Dermis blood vessel endothelial cell (primary cell): ENCODE measurements at places on chromosomes 1 and 21.
A peak's percentile ranks its signal among the peaks of the same experiment; 100 is the strongest.

DNA sequence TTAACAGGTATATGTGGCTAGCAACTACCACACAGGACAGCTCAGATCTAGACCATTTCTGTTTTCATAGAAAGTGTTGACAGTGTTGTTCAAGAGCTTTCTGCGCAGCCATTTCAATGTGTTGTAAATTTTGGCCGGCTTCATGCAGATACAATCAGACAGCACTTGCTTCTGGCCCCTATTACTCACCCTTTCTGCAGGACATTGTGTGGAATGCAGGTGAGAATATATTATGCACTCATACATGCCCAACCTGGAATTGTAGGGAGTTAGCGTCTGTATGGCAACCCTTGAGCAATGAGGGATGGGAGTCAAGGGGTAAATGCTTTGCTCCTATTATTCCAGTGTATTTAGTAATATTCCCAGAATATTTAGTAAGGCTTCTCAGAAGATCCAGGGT, 180.9 kb upstream of the PLXNA2 start:
- no peak for DNase-seq

- DNase-seq, result no peak
Observed at GRCh38 chr1:239363930-239364329, 22.4 kb upstream of the CHRM3 start.

DNA sequence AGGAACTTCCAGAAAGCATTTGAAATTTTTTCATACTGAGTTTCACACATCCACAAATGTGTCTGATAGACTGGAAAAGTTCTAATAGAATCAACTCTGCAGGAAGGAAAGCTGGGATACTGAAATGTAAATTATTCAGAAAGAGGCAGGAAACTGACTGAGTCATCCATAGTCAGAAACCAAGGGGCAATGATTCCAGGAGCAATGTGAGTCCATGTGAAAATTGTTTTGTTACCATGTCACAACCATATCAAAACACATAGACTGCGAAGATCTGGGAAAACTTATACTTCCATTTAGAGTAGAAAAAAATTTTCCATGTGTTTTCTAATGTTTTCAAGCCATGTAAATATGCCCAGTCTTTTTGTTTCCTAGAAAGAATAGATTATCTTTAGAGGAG, 142.3 kb upstream of the TMPRSS15 start:
- DNase-seq, result no peak

GRCh38 chr1:58246549-58246948, 300.0 kb downstream of the OMA1 start:
- no peak for DNase-seq

DNA sequence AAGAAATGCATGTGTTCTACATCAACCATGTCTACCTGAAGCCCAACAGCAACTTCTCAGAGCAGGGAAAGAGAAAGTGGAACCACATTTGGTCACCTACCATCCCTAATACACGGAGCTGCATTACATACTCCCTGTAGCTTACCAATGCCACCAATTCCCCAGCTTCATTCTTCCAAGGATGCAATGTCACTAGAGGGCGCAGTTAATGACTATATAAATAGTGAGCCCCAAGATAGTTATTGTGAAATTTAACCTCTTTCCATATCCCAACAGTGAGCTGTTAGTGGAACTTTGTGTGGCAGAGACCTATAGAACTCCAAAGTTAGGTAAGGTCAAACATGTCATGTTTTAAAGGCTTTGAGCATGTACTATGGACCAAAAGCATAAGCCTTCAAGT, 618.3 kb downstream of the SMYD3 start:
- peak; percentile 68 for DNase-seq

DNA sequence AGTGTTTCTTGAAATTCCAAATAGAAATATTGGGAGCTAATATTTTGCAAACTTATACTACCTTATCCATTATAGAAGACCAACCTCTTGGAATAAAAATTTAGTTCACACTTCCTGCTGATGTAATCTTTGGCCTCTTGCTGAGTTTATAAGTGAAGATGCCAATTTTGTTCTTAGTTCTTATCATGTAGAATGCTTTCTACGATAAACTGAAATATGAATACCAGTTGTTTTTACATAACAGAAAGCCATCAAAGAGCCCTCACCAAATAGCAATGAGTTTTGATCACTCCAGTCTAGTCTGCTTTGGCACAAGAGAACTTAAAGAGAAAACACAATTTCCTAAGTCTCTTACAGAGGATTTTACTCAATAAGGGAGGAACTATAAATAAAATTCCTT, 89.5 kb downstream of the DENND1B start:
- DNase-seq, result no peak

DNA sequence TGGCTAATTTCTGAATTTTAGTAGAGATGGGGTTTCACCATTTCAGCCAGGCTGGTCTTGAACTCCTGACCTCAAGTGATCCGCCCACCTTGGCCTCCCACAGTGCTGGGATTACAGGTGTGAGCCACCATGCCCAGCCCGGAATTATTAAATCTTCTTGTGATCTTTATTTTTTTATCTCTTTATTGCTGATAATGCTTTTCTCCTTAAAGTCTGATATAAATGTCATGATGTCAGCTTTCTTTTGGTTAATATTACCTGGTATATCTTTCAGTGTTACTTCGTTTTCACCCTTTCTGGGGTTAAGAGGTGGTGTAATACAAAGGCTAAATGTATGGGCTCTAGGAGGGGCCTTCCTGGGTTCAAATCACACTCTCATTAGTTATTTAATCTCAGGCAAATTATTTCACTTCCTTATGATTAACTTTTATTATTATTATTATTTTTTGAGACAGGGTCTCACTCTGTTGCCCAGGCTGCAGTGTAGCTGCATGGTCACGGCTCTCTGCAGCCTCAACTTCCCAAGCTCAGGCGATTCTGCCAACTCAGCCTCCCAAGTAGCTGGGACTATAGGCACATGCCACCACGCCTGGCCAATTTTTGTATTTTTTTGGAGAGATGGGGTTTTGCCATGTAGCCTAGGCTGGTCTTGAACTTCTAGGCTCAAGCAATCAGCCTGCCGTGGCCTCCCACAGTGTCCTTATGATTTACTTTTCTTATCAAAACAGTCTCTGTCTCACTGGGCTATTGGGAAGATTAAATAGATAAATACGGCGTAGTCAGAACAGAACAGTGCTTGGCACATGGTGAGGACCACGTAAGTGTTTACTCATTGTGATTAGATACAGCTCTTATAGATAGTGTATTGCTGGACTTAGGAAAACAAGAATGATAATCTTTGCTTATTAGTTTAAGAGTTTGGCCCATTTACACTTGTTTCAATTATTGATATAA, 216.5 kb downstream of the URB2 start:
- DNase-seq, result no peak

DNA sequence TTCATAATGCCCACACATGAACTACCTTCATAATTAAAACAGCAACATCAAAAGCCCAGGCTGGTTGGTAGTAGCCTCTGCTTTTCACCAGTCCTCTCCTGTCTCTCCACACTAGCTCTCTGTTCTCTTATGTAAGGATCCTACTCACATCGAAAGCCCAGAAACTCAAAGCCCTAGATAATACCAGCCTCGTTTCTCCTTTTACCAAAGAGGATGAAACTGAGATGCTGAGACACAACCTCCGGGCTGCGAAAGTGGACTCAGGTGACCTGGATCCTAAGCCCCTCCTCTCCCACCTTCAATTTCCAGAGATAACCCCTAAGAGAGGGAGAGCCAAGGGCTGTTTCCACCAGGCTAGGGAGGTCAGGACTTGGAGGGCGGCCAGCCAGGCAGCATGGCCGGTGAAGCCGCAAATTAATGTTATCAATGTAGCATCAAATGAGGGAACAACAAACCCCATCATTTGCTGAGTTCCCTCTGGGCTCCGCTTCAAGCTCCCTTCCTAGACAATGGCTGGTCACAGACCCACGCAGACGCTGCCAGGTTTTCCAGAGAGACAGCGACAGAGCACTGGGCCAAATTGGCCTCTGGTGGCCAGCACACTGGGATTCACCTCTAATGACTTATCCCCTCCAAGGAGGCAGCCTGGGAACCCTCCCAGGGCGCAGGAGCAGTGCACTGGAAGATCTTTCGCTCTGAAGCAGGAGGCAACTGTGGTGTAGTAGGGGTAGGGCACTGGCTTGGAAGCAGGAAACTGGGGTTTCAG, 20.7 kb upstream of the STMN1 start:
- no peak for DNase-seq

GRCh38 chr1:65267683-65268082, 41.7 kb upstream of the DNAJC6 start:
- no peak for DNase-seq

DNA sequence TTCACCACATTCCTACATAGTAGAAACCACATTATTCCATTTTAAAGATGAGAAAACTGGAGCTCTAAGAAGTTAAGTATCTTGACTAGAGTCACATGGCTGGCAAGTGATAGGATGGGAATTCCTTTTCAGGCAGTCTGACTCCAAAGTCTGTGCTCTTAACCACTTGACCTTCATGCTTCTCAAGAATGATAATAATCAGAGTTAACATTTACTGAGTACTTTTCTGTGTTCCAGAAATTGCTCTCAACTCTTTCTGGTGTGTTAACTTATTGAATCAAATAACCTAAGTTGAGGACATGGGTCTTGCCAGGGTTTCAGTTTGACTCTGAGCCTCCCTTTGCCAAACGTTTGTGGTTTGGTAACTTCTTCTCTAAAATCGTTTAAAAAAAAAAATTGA, 169.4 kb downstream of the RASAL2 start:
- DNase-seq, result no peak

DNA sequence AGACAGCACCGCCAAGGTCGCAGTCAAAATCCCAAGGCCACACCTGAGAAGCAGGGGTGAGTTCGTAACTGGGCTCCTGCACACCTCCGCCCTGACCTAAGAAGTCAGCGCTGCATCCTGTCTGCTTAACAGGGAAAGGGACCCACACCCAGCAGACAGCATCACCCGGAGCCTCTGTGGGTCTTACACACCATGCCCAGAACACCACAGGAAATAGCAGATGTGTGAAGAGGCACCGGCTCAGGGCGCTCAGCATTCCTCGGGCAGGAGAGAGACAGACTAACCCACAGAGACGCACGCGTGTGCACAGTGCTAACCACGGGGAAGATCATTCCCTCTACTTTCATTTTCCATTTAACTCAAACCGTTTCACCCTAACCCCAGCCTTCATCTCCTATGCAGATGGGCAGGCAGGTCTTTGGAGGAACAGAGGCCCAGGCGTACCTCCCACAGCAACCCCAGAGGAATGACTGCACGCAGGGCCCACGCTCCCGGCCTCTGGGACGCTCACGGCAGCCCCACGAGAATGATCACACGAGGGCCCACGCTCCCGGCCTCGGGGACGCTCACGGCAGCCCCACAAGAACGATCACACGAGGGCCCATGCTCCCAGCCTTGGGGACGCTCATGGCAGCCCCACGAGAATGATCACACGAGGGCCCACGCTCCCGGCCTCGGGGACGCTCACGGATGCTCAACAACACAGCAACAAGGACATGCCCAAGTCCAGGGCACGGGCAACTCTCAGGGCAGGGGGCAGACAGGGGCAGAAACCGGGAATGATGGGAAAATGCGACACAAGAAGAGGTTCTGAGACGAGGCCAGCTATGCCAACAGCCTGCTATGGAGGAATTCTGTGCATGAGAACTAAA, 20.9 kb downstream of the POFUT2 start:
- no peak for DNase-seq

DNA sequence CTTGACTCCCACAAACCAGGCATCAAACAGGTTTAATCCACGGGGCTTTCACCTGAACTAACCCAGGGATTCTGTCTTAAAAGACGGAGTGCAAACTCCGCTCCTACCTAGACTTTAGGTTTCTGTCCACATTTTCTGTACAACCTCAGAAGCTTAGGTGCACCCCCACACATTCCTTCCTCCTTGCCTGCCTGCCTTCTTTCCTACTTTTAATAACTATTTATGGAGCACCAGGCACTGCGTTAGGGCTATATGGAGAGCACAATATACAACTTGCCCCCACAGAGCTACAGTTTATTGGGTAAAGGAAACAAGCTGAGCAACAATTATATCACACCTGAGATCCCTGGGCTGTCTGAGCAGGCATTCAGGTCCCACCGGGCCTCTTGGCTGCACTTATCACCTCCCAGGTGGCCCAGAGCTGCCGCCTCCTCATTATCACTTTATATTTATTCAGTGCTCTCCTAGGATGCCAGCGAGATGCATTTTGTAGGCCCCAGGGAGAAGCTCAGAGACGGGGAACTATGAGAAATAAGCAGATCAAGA, 64.1 kb downstream of the DNTTIP2 start:
- no peak for DNase-seq

GRCh38 chr1:204296431-204296988, 63.2 kb downstream of the PLEKHA6 start:
- DNase-seq, result no peak

DNA sequence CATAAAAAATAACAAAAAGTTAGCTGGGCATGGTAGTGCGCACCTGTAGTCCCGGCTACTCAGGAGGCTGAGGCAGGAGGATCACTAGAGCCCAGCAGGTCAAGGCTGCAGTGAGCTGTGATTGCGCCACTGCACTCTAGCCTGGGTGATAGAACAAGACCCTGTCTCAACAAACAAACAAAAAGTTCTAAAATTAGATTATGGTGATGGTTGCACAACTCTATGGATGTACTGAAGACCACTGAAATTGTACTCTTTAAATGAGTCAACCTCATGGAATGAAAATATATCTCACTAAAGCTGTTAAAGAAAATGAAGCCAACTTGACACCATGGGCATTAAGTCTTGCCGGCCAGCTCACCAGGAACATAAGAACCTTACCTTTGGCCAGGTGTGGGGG, 9.1 kb downstream of the MRAP start:
- DNase-seq, result no peak

DNA sequence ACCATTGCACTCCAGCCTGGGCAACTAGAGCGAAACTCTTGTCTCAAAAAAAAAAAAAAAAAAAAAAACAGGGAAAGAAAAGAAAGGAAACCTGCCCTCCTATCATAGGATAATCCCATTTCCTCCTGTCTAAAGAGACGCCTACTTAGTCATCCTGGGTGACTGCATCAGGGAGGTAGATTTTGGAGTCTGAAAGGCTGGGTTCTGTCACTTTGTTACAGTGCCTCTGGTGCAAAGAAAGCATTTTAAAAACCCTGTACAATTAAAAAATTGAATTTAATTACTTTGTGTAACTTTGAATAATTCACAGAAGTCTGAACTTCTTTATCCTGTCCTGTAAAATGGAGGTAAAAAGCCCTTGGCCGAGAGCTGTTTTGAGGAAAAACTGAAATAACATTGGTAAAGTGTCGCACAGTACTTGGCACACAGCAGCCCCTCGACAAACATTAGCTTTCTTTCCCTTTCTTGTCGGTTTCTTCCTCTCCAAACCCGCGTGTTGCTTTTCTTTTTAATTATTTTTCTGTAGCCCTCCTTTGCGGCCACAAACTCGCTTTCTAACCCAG, 657 bp upstream of the HDAC1 start:
- peak; percentile 32 for DNase-seq

DNA sequence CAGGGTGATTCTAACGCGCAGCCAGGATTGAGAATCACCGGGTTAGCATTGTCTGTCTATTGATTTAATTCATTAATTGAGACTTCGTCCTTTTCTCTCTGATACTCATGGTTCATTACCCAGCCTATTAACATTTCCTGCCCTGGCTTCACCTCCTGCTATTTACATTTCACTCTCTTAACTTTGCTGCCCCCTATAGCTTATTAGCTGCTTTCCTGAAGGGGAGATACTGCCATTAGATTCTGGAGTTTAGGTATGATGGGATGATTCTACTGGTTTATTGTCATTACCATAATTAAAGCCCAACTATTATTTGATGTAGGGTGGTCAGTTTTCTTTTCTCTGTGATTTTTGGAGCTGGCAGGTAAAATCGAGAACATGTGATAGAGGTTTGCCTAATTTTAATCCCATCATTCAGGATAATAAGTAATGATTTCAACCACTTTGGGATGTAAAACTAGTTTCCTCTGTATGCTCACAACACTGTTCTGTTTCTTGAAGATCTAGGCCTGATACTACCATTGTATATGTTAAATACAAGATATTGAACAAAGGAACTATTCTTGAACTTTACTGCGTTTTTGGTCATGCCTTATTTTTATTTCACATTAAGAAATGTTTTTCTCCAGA, 6.4 kb downstream of the PPP2R5A start:
- peak; percentile 76 for DNase-seq
